GM23248 (cell line): ENCODE measurements at places on chromosomes 2 and 18. TPM values are rescaled to one million over a fixed set of nuclear protein-coding genes. Genes with fewer than 3 reads are reported as not detected.
A peak's percentile ranks its signal among the peaks of the same experiment; 100 is the strongest.

Gene CNTNAP5
- total RNA-seq = not detected in 2 replicates

- DNase-seq = no peak
Observed at GRCh38 chr18:37611614-37612279, 46.1 kb upstream of the CELF4 start.

Gene PPIL3
- 39.6 and 53.2 TPM in 2 replicates for total RNA-seq

Gene CCDC138
- total RNA-seq = 2.7 and 4.1 TPM in 2 replicates

- no peak for DNase-seq
Observed at GRCh38 chr18:75471850-75472249, 44.3 kb upstream of the SMIM21 start.

DNA sequence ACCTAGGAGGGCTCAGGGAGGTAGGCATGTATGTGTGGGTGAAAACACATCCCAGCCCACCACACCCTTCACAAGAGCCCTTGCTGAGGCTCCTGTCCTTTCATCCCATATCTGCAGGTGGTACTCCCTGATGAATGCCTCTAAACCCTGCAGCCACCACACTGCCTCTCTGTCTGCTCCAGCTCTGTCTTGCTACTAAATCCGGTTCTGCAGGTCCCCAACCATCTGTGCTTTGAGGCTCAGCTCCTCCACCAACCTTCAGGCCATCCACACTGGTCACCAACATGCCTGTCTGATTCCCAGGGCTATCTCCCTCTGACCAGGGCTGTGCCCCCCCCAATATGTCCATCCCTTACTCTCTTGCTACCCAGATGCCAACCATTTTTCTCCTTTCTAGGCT lies 92.7 kb downstream of the BIN1 start:
- no peak for DNase-seq

DNA sequence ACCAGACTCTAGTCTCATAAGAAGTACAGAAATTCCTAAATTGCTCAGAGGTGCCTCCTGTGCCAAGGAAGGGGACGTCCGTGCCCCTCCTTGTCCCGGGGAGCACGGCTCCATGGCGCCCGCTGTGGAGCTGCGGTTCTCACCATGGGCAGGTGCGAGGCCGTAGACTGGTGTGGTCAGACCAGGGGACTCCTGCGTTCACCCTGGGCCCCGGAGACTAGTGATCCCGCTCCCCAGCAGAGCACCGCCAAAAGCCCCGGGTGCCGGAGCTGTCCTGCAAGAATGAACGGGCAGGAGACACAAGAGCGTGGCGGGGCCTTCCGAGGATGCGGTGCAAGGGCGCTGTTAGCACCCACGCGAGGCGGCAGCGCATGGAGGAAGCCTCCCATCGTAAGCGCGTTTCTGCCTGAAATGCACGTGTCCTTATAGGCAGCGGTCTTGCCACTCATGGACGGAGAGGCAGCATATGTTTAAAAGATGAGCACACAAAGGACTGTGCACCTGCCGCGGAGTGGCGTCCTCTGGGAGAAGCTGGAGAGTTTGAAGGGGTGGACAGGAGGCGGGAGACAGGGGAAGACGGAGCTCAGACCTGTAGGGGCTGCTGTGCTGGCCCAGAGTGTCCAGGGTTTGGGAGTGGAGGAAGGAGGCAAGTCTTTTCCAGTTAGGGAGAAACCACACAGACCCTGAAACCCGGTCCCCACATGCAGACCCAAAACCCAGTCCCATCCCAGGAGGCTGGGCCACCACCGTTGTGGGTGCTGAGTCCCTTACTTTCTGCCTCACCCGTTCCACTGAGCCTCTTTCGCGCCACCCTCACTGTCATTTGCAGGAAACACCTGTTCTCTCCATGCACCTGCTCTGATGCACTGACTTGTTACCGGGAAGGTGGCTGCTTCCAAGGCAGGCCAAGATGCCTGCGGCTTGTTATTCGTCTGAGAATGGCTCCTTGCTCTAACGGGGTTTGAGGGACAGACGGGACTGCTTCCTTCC lies 7.5 kb upstream of the KCNG2 start:
- no peak for DNase-seq

Gene C2orf72
- 0.11 TPM in 1 of 2 replicates, not detected in the other for total RNA-seq

DNA sequence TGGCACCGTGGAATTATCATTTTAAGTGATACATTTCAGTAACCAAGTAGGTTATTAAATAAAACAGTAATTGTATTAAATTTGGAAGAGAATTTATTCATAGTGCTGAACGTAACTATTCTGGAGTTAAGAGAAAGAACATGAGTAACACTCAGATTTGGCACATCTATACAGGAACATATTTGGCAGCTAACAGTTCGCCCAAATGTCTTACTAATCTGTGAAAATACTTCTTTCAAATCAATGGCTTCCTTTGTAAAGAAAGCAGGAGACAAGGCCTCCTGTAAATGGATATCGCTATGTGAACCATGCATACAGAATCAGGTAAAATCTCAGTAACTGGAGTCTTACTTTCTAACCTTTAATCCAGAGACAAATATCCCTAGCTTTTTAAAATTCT lies 64.4 kb downstream of the ZNF516 start:
- DNase-seq = peak; percentile 74
